GM12865 (cell line): ENCODE measurements at places on chromosomes 11 and 22.

DNA sequence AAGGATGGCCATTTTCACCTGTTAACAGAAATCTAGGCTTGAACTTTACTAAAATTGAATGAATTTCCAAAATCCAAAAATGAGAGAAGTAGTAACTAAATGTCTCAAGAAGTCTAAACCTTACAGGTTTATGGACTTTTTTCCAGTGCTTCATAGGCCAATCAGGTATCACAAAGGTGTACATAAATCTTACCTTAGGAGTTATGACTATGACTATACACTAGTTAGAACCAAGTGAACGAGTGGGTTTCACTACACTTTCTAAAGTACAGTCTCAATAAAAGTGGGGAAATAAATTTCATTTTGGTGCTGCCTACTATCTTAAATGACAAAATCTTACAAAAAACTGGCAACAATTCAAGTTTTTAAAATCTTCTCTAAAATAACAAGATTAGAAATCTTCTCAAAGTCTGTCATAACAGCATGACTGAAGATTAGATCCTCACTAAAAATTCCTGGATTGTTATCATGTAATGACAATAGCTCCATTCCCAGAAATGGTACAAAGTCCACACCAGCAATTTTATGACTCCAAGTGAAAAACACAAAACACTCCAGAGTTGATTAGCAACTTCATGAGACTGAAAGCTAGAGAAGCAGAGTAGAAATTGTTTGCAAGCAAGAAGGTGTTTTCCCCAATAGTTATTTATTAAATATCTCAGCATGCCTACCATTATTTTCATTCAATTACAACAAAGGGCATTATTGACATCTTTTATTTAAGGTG, 20.9 kb downstream of the SOX6 start:
- no peak for DNase-seq

DNA sequence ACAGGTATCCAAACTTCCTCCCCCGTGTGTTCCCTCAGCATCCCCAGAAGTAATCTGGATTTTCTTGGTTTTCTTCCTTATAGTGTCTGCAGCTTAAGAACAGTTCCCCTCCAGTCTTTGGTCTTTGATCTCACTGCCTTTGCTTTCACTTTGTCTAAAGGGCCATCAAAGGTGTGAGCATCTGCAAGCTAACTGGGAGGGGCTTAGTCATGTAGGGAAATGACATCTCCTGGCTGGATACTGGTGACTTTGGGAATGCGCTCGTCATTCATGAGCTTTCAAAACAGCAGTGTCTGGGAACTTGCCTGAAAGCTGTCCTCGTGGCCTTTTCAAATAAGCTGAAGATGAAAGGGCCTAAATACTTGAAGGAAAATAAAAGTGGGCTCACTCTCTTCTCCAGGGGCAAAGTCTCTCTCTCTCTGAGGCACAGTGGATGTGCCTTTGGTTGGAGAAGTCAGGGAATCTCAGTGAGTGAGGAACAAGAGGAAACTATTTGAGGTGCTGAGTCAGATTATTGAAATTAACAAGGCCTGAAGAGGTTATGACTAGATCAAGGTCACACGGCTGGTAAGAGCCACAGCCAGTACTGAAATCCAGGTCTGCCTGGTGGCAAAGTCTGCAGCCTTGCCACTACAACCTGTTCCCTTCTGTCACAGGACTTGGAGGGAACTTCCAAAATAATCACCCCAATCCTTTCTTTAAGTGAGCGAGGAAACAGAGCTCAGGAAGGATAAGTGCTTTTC, 45.6 kb upstream of the TENM4 start:
- no peak for DNase-seq

GRCh38 chr22:23696326-23696851, 5.6 kb downstream of the RGL4 start:
- peak; percentile 85 for DNase-seq

DNA sequence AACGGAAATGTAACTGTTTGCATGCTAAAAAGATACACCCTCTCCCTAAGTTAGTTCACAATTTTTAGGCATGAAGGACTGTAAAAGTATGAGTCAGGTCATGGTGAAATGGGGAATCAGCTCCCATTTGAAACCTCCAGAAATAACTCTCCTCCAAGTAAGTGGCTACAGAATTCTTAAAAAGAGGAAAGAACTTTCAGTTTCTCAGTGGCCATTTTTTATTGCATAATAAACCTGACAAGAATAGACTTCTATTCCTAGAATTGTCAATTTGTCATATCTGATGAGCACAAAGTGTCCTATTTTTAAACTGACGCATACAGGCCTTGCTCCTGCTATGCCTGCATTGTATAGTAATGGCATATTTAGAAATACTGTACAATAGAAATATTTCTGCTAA, 612.2 kb downstream of the CNTN5 start:
- DNase-seq = no peak

GRCh38 chr11:2164861-2165555, 4.0 kb upstream of the INS start:
- DNase-seq = no peak

- no peak for DNase-seq
Observed at GRCh38 chr11:12200279-12200990, 90.0 kb downstream of the MICAL2 start.

DNA sequence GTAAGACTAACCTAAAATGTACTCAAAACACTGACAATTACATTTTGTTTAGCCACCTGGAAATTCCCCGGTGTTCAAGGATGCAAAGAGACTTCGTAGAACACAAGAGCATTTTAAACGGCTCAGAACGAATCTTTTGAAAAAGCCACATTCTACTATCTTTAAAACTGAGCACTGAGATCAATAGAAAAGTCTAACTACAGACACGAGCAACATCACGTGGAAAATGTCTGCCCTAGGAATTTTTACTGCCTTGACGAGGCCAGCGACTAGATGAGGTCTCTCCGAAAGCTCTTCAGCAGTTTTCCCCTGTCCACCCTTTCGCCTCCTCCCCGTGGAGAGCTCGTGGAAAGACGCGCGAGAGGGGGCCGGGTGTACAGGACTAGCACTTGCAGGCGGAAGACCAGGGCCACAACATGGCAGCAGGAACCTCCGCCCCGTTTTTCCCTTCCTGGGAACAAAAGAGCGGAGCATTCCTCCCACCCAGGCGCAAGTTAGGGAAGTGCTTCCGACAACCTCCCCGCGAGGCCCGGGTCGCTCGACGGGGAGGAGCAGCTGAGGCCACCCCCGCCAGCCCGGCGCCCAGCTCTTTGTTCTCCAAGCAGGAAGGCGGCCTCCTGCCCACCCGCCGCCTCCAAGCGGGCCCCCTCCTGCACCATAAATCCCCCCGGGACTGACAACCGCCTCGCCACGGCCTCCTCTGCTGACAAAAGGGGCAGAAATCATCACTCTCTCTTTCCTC, 1.1 kb downstream of the EIF4G2 start:
- peak; percentile 62 for DNase-seq

DNA sequence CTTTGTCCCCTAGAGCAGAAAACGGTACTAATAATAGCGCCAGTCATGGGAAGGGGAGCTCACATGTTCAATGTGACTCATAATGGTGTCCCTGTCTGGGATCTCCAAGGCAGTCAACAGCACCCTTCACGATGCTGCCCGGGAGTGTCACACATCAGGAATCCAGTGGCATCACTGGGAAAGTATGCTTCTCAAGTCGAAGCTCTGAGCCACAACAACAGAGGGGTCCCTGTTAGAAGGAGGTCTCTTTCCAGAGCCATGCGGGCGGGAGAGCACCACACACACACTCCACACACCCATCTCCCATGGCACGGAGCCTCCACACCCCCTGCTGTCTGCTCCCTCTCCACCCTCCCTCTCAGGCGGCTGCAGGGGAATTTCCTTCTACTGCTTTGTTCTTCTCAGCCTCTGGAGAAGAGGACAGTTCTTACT, 119.7 kb downstream of the ETS1 start:
- no peak for DNase-seq

DNA sequence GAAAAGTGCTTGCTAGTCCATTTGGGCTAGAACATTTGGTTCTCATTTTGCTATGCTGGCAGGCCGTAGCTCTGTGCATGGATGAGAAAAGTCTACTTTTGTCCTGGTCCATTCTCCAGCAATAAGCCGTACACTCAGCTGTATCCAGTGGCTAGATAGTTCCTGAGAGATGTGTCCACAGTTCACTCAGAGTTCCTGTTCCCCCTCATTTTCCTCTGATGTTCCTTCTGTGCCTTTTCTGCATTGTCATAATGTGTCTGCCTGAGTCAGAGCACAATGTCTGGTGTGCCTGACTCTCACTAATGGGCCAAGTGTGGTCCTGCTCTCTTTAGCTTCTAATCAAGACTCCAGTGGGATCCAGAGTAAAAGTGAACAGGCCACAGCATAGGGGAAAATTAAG, 215.7 kb upstream of the CTSC start:
- DNase-seq = no peak

- DNase-seq = no peak
Observed at GRCh38 chr11:64088162-64089026, 52.7 kb downstream of the FLRT1 start.

DNA sequence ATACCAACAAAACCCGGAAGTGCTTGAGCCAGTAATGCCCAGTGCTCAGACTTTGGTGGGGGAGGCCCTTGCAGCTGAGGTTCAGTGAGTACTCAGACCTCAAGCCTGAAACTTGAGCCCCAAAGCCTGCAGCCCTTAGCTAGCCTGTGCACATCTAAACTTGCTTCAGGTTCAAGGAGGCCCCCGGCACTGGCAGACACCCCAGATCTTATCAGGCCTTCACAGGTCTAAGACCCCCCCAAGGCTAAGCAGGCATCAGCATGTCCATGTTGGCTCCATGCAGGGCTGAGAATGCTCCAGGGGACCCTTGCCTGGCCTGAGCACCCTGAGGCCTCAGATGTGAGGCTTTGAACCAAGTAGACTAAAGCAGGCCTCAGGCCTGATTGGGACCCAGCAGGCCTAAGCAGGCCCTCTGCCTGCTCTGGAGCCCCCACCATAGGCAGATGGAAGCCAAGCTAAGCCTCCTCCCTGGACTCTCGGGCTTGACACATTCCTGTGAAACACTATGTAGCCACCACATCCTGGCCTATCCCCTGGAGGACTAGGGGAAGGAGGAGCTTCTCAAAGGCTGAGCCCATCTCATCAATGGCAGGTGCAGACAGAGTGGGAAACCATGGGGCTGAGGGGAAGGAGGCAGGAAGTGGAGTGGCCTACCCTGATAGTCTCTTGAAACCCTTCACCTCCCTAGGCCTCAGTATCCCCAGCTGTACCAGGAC, 1.2 kb upstream of the CASTOR1 start:
- peak; percentile 69 for DNase-seq

DNA sequence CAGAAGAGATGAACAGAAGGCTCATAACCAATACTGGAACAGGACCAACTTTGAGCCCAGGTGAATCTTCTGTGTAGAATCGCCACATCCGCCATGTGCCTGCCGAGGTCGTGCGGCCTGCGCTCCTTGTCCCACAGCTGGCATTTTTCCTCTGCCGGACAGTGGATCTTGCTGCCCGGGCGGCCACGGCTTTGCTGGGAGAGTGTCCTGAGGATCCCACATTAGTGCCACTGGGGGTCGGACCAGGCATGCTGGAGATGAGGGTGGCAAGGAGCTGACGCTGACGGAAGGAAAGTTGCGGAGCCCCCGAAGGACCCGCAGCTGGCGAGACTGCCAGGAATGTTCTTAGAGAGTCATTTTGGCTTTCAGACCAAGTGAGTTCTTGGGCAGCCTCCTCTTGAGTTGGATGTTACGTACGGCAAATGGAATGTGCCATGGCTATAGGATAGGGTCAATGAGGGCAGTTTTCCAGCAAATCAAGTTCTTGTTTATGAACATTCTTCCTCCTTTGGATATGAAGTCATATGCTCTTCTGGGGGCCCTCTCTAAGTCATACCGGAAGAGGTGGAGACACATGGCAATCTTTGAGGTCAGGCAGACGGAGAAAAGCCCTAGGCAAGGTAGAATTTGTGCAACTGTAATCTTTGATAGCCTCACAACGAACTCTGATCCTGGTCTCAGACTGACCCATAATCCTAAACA, 57.4 kb upstream of the NUP160 start:
- DNase-seq = no peak

- no peak for DNase-seq
Observed at GRCh38 chr22:49655168-49655812, 172.4 kb downstream of the BRD1 start.

DNA sequence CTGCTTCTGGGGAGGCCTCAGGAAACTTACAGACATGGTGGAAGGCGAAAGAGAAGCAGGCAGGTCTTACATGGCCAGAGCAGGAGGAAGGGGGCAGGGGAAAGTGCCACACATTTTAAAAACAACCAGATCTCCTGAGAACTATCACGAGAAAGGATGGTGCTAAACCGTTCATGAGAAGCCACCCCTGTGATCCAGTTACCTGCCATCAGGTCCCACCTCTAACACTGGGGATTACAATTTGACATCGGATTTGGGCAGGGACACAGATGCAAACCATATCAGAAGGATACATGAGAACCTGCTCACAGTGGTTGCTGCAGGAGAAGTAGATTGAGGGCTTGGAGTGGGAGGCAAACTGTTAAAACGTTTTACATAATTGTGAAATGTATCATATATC, 152.2 kb downstream of the ADAMTS15 start:
- DNase-seq = no peak

DNA sequence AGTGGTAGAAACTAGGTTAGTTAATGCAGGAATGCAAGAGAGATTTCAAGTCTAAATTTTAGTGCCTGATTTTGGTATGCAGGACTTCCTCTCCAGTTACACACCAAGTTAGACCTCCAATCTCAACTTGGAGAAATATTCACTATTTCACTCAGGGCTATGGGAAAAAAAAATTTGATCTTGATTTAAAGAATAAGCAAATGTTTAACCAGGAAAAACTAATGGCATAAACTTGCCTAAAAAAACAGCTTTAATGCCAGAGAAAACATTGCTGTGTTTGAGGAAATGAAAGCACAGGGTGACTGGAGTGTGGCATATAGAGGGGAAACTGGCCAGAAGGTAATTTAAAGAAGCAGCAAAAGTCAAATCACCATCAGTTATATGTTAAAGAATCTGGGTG, 575.4 kb upstream of the LRRC4C start:
- no peak for DNase-seq

- DNase-seq = no peak
Observed at GRCh38 chr11:17630936-17631335, 83.9 kb downstream of the OTOG start.

DNA sequence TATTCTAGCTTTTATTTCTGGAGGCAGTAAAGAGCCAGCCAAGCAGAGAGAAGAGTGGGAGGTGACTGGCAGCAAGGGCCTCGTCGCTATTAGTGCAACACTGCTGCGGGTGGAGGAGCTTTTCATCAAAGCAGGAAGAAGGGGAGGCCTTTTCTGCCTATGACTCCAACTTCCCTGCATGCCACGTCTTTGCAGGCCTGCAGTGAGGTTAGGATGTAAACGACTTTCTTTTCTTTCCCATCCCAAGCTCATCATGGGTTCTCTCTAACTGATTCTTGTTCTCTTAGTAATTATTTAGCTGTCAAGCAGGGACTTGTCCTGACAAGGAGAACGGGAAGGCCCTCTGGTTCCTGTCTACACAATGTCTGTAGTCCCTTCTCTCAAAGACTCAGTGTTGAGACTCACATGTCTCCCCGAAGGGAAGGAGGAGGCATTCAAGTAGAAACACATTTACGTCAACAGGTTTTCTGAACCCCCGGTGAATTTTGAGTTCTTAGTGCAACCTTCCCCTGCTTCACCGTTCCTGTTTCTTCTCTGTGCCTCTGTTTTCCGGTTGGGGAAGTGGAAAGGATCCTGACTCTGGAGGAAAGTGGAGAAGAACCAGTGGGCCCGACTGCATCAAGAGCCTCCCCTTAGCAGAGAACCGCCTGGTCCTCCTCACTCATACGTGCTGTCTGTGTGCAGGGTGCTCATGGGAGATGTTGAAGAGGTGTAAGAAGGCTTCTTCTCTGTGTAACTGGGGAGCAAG, 56.9 kb downstream of the PACS1 start:
- DNase-seq = peak; percentile 84
